ENCODE measurements at places on chromosomes 13 and 19.

- DNase-seq: no peak
Observed at GRCh38 chr13:37097076-37097475, 8.4 kb downstream of the CSNK1A1L start.

GRCh38 chr13:70473907-70474306 lies 365.7 kb upstream of the KLHL1 start:
- no peak for DNase-seq

DNA sequence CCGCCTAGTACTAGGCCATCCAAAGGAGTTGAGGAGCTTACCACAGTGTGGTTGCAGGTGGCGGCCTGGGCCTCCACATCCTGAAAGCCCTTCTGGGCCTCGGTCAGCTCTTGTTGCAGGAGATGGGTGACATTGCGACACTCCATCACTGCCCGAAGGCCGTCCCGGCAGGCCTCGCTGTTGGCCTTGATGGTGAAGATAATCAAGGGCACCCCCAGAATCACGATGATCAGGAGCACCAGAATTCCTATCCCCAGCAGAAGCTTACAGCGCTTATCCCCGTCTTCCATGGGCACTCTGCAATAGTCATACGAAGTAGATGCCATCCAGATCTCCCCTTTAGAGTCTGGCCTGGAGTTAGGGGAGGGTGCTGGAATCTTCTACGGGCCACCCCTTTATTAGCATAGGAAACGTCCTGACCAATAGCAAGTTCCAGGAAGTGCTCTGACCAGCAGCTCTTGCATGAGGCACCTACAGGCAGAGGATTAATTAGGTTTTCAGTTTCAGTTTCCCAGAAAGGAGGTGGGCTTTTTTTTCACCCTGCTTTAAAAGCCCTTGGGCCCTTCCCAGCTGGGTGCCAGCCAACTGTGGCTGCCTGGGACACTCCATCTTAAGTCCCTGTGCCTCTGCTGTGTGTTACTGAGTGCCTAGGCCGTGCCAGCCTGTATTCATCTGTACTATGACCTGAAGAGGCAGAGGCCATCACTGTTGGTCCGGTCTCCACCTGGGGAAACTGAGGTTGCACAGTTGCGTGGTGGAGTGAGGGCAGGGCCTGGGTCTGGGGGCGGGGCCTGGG lies at the start of gene BST2:
BST2 (minus strand) TSS at position 381 of the 796 bp plus-strand sequence; CDS start at position 326, 55 bp downstream.
- DNase-seq: no peak

DNA sequence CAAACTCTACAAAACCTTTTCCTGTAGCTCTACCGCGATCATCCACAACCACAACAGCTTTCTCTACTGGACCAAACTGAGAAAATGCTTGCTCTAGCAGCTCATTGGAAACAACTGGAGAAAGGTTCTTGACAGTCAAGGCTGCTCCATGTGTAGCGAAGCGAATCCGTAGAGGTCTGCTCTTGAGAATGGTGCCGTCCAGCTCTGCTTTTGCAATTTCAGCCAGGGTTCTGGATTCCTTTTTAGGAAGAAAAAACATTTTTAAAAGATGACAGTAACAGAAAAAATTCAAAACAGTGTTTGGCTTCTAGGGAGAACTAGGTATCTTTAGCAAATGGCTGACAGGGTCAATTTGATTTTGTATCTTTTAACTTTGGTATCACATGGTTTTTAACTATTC lies 10.4 kb downstream of the PSPC1 start:
- no peak for DNase-seq

- no peak for DNase-seq
Observed at GRCh38 chr13:109904218-109904617, 117.8 kb upstream of the IRS2 start.

GRCh38 chr13:46992383-46992952 lies 95.6 kb upstream of the HTR2A start:
- DNase-seq: no peak

GRCh38 chr19:22286151-22286810 lies at the start of gene ZNF729:
Gene ZNF729, plus strand, starts transcription at chr19:22286441. Its CDS starts 85 bp downstream, at chr19:22286526.
- no peak for DNase-seq

DNA sequence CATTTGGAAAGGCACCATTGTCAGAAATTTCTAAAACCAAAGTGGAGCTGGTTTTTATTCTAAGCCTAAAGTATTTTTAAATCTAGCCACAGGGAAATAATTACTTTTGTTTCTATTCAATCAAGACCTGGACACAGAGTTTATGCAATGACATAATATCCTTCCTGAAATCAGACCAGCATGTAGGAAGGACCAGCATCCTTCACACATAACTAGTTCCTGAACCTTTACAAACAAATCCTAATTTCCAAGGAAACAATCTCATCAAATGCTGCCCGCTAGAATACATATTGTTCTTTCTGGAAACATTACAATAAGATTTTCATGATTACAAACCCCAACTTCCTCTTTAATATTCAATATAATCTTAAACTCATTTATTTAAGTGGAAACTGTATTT lies 1.5 kb downstream of the STARD13 start:
- DNase-seq: no peak

- no peak for DNase-seq
Observed at GRCh38 chr19:41877916-41878905, 1.1 kb downstream of the CD79A start.

- no peak for DNase-seq
Observed at GRCh38 chr13:79833991-79834390, 353.0 kb downstream of the NDFIP2 start.

- DNase-seq: no peak
Observed at GRCh38 chr19:44660081-44660480, 11.2 kb upstream of the CEACAM19 start.

DNA sequence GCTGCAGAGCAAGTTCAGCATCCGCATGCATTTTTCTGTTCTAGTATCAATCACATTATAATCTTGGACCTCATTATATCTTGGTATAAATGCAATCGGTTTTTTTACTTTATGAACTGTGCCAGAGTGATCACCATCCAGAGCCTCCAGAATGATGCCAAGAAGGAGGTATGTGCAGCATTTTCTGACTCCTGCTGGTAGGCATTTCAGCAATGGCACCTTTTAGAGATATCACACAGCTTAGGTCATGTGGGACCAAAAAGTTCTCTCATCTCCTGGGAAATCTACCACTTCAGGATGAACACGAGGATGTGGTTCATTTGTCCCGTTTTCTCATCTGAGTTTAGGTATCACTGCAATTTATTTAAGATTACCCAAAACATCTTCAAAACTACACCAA lies 220.4 kb downstream of the VWA8 start:
- DNase-seq: no peak

DNA sequence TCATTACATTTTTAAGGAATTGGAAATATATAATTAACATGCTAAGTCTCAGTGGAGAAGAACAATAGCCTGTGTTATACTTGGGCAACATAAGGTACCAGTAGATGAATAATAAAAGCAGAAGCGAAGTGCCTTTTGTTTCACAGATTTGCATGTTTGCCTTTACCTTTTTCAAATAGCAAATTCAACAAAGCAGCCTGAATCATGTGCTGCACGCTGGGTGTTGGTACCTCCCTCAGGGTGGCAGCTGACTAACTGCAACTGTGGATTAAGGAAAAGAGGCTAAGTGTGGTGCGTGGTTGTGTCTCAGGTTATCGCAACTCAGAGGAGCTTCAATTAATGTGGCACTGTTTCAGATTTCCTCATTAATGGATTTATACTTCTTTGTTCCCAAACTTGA lies 189.0 kb downstream of the LMO7 start:
- no peak for DNase-seq

- no peak for DNase-seq
Observed at GRCh38 chr19:10120538-10121189, 965 bp upstream of the EIF3G start.

- DNase-seq: no peak
Observed at GRCh38 chr19:18776288-18776594, 14.9 kb downstream of the COMP start.

- no peak for DNase-seq
Observed at GRCh38 chr13:75694722-75695121, 58.6 kb downstream of the LMO7 start.

DNA sequence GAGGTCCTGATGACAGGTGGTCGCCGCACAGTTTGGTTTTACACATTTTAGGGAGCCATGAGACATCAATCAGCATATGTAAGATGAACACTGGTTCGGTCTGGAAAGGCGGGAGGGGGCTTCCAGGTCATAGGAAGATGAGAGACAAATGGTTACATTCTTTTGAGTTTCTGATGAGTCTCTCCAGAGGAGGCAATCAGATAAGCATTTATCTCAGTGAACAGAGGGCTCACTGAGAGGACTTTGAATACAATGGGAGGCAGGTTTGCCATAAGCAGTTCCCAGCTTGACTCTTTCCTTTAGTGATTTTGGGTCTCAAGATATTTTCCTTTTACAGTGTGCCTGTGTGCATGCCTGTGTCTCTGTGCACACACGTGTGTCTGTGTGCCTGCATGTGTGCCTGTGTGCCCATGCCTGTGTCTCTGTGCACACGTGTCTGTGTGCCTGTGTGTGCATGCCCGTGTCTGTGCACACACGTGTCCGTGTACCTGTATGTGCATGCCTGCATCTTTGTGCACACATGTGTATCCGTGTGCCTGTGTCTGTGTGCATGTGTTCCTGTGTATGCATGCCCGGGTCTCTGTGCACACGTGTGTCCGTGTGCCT lies 35.5 kb upstream of the TMEM255B start:
- no peak for DNase-seq

- DNase-seq: no peak
Observed at GRCh38 chr19:1274081-1274851, 1.1 kb upstream of the FAM174C start.

- DNase-seq: no peak
Observed at GRCh38 chr13:26474286-26474685, 83.2 kb upstream of the WASF3 start.

DNA sequence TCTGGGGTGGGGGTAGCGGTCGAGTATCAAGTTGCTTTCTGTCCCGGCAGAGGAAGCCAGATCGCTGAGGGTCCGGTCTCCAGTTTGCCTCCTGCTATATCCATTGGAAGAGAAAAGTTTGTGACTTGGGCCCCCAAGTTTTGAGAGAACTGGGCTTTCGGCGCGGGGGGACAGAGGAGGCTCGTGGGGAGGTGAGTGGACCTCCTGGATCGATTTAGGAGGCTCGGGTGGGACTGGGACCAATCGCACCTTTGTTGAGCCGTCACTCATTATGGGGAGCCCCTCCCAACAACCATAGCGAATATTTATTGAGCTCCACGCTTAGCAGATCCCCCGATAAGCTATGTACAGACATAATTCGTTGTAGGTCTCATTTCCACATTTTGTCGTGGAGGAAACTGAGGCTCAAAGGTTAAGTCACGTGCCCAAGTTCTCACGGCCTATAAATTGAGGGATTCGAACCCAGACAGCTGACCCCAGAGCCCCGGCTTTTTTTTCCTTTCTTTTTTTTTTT lies 909 bp downstream of the RFXANK start:
- no peak for DNase-seq

DNA sequence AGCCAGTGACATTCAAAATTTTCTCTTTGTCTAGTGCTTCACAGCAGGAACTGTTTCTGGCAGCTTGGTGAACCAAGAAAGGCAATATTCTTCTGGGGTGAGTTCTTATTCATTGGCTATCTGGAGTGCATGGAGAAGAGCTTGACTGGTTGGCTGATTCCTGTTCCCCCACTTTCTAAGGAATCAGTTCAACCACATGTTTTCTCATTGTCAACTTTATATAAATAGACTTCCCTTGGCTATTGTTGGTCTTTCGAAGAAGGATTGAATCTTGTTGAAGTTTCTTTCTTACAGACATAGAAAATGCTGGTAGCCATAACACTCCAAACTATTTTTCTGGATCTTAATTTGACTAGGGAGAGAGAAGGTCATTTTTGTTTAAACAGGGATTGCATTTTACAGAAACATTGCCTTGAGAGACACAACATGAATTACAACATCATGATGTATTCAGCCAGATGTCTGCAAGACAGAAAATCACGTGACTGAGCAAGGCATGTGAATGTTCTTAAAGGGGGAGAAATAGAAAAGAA lies 85.2 kb downstream of the EDNRB start:
- no peak for DNase-seq

DNA sequence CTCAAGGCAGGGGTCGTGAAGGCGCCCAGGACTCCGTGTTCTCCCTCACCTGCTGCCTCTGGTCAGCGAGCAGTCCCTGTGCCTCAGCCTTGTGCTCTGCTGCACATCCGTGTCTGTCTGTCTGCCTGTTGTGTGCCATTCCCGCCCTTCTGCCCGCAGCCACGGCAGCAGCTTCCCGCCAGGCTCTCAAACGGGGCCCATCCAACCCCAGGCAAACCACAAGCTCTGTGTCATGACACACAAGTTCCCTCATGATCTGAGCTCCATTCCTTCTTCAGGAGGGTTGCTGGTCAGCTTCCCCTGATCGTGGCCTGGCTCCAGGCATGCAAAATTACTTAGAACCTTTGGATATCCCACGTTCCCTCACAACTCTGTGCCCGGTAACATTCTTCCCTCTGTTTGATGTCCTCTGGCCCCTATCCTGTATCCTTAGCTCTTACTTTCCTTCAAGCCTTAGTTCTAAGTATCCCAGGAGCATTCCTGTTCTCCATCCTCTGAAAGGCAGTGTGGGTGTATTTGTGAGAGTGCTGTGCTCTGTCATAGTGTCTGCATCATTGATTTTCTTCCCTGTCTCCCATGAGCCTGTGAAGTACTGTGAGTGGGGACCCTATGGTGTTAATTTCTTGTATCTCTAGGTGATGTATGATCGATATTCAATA lies 3.2 kb downstream of the GPR183 start:
- DNase-seq: no peak

DNA sequence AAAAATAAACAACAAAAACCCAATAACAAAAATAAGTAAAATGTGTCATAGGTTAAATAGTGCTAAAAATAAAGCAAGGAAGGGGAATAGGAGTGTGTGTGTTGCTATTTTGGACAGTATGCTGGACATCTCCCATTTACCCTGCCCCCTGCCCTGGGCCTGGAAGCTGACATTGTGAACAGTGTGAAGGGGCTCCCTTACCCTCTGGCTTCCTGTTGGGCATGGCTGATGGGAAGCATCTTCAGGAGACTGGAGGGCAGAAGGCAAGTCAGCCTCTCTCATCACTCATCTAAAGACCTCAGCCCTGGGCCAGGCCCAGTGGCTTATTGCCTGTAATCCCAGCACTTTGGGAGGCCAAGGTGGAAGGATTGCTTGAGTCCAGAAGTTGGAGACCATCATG lies 26.7 kb downstream of the KCTD15 start:
- no peak for DNase-seq

DNA sequence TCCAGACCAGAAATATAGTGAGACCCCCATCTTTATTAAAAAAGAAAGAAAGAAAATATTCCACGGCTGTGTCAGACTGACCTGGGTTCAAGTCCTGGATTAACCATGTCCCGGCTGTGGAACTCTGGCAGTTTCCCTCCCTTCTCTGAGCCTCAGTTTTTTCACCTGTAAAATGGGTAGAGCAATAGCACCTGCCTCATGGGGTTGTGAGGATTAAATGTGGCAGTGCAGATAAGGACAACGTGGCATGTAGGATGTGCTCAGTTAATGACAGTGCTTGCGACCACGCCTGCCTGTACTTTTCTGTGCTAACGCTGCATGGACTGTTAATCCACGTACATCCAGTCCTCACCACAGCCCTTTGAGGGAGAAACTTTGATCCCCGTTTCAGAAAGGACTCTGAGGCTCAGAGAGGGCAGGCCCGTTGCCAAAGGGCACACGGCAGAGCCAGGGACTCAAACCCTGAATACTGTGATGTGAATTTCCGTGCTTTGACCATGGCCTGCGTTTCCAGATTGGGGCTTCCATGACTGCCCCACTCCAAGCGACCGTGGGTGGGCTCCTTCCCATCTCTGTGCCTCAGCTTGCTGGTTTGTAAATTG lies 16.1 kb downstream of the SBK2 start:
- DNase-seq: no peak

All from stimulated activated CD4-positive, alpha-beta T cell treated with anti-CD3 and anti-CD28 coated beads, Interleukin-15, amount 100 ng/mL, for 1 hour (primary cell).